Heart left ventricle (tissue), 16 donors: ENCODE measurements at places on chromosomes 11 and 22. TPM values are rescaled to one million over a fixed set of nuclear protein-coding genes. Genes with fewer than 3 reads are reported as not detected.

Gene VSTM5
- 0.07 TPM for polyA plus RNA-seq

Gene SPTBN2
- polyA plus RNA-seq: 0.62 TPM

Gene ARHGAP20
- 0.08 TPM for polyA plus RNA-seq

Gene C22orf23
- 0.37 TPM for polyA plus RNA-seq

Gene DSCAML1
- polyA plus RNA-seq: 0.11 TPM

Gene ABTB2
- polyA plus RNA-seq: 3.3 TPM

Gene MMP26
- polyA plus RNA-seq: not detected

Gene ACCSL
- not detected for polyA plus RNA-seq

Gene PARVB
- 54.9 TPM for polyA plus RNA-seq

Gene KCNJ5
- 3.0 TPM for polyA plus RNA-seq

Gene FAM83F
- 2.5 TPM for polyA plus RNA-seq

Gene DRAP1
- 180 TPM for polyA plus RNA-seq

Gene MPPED1
- polyA plus RNA-seq: not detected

Gene PATE2
- not detected for polyA plus RNA-seq

Gene MMP7
- not detected for polyA plus RNA-seq

Gene KIRREL3
- 0.27 TPM for polyA plus RNA-seq

Gene POLD3
- 10.4 TPM for polyA plus RNA-seq

Gene DGCR6
- 3.5 TPM for polyA plus RNA-seq

Gene FOLR1
- polyA plus RNA-seq: not detected

Gene AGBL2
- polyA plus RNA-seq: 0.03 TPM

Gene DUSP8
- 12.8 TPM for polyA plus RNA-seq

Gene NAALAD2
- 0.91 TPM for polyA plus RNA-seq

Gene OR52B6
- polyA plus RNA-seq: not detected

Gene RFPL1
- not detected for polyA plus RNA-seq

Gene IGF2
- polyA plus RNA-seq: 56.3 TPM

Gene MS4A15
- polyA plus RNA-seq: not detected

Gene CLDN5
- 77.7 TPM for polyA plus RNA-seq

Gene PKNOX2
- 3.2 TPM for polyA plus RNA-seq

Gene MGAT3
- 2.2 TPM for polyA plus RNA-seq

Gene ANGPTL5
- polyA plus RNA-seq: 0.76 TPM

Gene MS4A8
- polyA plus RNA-seq: not detected

Gene SLC25A17
- polyA plus RNA-seq: 9.6 TPM

Gene ADM2
- not detected for polyA plus RNA-seq

Gene SGSM1
- polyA plus RNA-seq: 2.7 TPM

Gene FAM180B
- not detected for polyA plus RNA-seq

Gene P2RX6
- polyA plus RNA-seq: 0.06 TPM

Gene FOLH1
- polyA plus RNA-seq: not detected

Gene POU2AF2
- polyA plus RNA-seq: not detected

Gene GUCD1
- 272 TPM for polyA plus RNA-seq

Gene PRR5L
- 0.61 TPM for polyA plus RNA-seq

Gene GLYAT
- 0.15 TPM for polyA plus RNA-seq

Gene MTMR3
- polyA plus RNA-seq: 22.3 TPM

Gene LIMK2
- polyA plus RNA-seq: 10.9 TPM

Gene NCAM1
- 270 TPM for polyA plus RNA-seq

Gene BIK
- 0.28 TPM for polyA plus RNA-seq

Gene CEND1
- polyA plus RNA-seq: 0.50 TPM

Gene ZBED5
- polyA plus RNA-seq: 29.5 TPM

Gene APOL3
- 23.9 TPM for polyA plus RNA-seq

Gene BACE1-AS
- polyA plus RNA-seq: 9.8 TPM

Gene MUC5AC
- not detected for polyA plus RNA-seq

Gene KRTAP5-11
- polyA plus RNA-seq: not detected
